ENCODE measurements at places on chromosomes 7 and 10.

GRCh38 chr7:7304705-7305450 is 122.5 kb downstream of the C1GALT1 start:
- no peak for DNase-seq

- DNase-seq = no peak
These were observed 36.2 kb downstream of the COX15 start for GRCh38 chr10:99695761-99696160.

DNA sequence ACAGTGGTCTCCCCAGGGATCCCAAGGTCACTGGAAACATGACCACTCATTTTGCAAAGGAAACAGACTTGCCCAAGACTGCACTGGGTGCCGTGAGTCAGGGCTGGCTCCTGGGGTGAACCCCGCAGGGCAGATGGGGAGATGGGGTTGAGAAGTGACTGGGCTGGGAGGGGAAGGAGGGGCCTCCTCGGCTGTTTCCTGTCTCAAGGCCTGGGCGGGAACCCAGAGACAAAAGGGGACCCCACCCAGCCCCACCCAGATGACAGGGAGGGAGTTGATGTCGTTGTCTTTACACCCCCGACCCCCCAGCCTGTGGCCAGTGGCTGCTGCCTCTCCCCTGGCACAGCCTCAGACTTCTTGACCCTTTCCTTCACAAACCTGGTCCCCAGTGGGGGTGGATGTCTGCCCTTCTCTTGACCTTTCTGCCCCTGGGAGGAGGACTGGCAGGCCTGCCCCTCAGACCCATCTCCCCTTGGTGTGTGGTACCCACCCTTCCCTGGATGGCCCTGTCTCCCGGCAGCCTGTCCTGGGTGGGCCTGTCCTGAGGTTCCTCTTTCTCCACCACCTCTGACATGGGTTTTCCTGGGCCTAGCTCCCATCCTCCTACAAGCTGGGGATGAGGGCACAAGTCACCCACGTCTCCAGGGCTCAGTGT is 1.4 kb downstream of the MYO1G start:
- DNase-seq = peak; percentile 55

DNA sequence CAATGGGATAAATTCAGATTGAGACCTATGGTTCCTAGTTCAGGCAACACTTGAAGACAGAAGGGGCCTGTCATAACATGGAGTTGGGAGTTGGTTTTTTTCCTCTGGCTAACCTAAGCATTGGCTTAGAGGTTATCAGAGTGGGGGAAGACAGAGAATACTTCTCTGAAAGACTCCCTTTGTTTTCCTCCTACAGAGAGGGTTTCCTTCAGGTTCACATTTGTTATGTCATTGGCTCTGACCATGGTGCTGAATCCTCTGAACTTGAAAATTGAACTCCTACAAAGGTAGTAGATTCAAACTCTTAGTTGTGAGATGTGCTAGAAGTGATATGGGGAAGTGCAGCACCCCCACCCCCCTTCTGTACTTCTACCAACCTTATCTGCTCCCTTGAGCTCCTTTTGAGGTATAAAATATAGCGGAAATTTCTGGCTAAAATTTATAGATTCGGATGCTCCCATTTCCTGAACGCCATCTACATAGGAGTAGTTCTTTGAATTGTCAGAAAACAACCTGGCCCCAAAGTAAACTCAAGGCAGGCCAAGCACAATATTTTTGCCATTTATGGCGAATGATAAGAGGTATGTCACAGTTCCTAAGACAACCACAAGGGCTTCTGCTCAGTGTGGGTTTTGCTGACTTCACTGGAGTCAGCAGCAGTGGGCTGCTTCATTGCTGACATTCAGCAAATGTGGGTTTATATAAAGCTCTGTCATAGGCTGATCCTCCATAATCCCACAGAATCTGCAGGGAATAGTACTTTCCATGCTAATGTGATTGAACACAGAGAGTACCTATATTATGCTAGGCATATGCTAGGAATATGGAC is 131.6 kb upstream of the KLF14 start:
- no peak for DNase-seq

DNA sequence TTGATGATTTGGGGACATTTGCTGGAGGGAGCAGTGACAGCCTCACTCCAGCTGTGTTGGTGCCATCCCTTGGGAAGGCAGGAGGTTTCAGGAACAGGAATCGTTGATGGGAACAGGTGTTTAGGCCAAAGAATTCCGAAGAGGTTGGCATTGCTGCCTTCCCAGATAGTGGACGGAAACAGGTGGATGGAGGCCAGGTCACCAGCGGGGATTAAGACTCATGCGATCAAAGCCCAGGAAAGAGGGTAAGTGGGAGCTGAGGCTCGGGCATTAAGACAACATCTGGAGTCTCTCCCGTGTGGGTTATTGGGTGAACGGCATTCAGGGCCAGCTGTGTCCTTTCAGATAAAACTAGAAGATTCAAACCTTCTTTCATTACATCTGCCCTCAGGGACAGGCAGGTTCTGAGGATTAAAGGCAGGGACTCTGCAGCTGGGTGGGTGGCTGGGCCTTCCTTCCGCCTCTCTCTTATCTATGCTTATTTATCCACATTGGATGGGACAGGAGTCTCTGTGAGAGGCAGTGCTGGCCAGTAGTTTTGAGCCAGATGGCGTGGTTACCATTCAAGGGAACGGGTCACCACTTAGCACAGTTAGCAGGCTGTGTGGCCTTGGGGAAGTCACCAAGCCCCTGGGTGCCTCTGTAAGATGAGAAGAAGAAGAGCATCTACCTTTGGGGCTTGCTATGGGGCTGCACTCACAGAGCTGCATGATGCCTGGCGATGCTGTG is 67.6 kb downstream of the INSIG1 start:
- no peak for DNase-seq

DNA sequence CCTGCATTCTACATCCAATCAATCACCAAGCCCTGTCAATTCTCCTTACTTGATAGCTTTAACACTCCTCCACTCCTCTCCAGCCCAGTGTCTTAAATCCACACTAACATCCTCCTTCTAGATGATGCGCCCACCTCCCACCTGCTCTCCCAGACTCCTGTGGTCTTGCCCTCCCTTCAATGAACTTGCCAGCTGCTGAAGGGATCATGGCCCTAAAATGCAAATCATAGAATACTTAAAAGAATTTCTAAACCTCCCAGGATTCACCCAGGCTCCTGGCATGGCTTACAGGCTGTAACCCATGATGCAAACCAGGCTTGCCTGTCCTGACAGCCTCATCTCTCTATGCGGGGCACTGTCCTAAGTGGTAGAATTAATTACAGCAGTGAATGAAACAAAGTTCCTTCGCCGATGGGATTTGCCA is 43.6 kb downstream of the SYPL1 start:
- no peak for DNase-seq

- DNase-seq = no peak
These were observed 105.4 kb upstream of the ABCB5 start for GRCh38 chr7:20509892-20510572.

DNA sequence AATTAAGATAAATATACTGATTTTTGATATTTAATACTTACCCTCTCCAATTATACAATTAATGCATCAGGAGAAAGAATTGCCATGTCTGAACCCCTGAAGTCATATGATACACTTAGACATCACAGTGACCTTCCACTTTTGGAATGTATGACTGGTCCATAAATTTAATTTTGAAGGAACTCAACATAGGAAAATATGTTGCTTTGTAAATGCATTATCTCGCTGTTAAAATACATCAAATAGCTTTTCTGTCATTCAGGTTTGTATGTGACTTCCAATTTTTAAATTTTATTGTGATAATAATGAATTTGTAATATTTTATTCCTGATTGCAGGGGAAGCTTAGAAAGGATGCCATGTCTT is 631.9 kb upstream of the ANKRD30A start:
- DNase-seq = no peak

DNA sequence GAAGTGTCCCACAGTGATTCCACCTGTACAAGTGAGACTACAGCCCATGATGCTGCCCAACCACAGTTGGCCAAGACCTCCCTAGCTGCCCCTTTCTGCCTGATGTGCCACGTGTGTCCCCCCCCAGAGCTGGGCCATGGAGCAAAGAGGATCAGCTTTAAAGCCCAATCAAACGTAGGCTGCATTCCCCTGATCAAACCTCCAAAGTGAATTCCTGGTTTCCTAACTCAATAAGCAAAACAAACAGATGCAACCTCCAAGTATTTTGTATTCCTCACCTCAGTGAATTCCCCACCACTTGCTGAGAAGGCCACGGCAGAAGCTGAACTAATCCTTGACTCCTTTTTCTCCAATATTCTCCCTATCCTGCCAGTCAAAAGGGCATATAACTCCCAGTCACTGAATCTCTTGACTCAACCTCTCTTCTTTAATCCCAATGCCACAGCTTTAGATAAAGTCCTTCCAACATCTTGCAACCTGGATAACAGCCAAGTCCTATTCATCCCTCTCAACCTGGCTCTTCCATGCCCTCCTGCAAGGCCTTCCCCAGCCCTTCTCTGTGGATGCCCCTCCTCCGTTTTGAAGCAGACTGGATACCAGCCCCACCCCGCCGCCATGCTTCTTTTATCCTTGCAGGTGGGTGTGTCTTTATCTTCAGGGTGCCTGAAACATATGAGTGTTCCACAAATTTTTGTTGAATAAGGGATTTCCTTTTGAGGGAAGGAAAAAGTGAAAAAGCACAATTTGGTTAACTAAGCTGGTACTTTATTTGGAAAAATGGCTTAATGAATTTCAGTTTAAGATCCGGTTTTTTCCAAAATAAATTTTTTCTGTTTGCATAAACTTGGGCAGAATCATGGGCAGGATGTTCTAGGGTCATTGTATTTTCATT is 285.2 kb upstream of the MKLN1 start:
- no peak for DNase-seq

GRCh38 chr7:133196856-133197612 is 55.8 kb upstream of the EXOC4 start:
- no peak for DNase-seq

GRCh38 chr10:72171175-72171630 is 44.6 kb upstream of the ANAPC16 start:
- no peak for DNase-seq

Measured in activated T-helper 1 cell treated with anti-CD3 and anti-CD28 coated beads, Interleukin-2, amount 50 U/mL, for 16 hours (primary cell).